Prostate gland (tissue), 2 donors: ENCODE measurements at places on chromosomes 4 and X.

- DNase-seq = no peak
Measured at GRCh38 chr4:125323654-125324053, 8.9 kb downstream of the FAT4 start.

GRCh38 chr4:118846979-118847378, 11.1 kb upstream of the SEC24D start:
- no peak for DNase-seq

DNA sequence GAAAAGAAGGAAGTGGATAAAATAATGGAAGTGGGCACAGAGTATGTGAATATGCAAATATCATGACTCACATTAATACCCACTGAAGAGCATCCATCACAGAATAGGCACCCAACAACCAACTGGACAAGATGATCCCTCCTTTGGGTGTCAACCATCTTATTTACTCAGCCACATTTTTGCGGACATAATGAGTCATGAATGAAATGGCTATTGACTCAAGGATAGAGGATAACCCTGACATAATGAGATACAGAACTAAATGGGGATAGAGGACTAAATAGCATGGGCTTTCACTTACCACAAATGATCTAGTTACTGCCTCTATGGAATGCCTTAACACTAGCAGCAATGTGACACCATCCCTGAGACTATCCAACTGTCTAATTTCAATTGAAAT, 224.7 kb downstream of the ANTXR2 start:
- no peak for DNase-seq

DNA sequence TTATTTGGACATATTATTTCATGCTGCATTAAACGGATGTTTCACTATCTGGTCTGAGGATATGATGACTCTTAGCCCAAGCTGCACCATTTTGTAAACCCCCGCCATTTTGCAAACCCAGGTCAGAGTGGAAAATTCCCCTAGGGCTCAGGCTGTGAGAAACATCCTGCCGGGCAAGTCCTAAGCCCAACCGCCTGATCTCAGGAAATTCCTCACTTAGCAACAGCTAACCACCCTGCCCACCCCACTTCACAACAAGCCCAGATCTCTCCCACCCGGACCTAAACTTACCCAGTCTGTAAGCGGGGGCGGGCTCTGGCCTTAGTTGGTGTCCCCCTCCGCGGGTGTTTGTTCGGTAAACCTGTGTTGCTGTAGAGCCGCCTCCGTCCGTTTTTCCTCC, 2747.1 kb downstream of the PCDH7 start:
- no peak for DNase-seq

DNA sequence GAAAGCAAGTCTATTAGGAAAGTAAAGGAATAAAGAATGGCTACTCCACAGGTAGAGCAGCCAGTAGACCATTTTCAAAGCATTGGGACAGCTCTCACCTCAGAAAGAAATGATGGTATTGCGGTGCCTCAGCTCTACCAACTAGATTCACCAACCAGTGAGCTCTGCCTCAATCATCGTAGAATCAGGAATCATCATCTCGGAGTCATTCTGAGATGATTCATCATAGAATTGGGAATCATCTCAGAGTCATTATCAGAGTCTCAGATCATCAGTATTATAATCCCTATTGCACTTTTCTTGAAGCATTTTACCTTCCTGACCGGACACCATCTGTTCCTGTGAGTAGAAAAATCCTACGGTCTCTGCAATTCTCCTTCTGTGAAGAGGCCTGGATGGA, 17.5 kb upstream of the SAT1 start:
- DNase-seq = no peak

DNA sequence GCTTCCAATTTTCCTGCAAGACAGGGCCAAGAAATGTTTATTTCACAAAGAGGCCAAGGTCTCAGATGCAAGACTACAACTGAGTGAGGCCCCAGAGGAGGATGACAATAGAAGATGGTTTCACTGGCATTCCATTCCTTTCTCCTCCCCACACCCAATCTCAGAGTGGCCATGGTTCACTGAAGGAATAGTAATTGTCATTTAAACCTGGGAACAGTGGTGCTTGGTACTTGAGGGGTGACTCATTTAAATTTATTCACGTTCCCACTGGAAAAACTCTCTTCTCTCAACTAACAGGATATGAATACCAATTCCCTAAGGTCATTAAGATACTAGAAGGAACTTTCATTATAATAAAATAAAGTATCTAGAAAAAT, 35.3 kb upstream of the CXCL8 start:
- no peak for DNase-seq

DNA sequence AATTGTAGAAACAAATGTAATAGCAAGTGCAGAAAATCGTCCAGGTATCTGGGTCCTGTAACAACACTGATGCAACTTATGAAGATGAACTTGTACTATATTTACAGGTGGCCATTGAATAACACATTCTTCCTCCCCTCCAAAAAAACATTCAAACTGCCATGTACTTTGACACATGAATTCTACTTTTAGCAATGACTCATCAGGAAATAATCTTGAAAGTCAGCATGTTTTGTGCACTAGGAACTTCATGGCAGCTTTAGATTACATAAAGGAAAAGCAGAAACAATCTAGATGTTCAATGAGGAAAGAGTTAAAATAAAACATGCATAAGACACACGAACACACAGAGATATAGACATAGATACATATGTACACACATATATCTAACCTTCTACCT, 2.5 kb downstream of the PABPC1L2A start:
- DNase-seq = no peak

- DNase-seq = no peak
Measured at GRCh38 chr4:16860516-16860915, 37.9 kb downstream of the LDB2 start.

DNA sequence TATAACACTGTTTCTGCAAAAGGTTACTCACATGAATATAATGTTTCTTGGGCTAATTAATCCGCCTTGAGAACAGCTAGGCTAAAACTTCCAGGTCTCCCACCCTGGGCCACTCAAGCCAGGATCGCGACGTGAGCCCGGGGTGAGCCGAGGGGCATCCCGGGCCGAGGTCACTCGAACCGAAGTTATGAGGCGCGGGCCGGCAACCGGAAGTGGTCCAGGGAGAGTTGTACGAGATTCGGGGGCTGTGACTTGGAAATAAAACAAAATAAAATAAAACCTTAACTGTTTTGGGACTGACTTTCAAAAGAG, 317 bp downstream of the CMC4 start:
- no peak for DNase-seq

GRCh38 chrX:153883163-153883843, 2.7 kb downstream of the L1CAM start:
- no peak for DNase-seq

DNA sequence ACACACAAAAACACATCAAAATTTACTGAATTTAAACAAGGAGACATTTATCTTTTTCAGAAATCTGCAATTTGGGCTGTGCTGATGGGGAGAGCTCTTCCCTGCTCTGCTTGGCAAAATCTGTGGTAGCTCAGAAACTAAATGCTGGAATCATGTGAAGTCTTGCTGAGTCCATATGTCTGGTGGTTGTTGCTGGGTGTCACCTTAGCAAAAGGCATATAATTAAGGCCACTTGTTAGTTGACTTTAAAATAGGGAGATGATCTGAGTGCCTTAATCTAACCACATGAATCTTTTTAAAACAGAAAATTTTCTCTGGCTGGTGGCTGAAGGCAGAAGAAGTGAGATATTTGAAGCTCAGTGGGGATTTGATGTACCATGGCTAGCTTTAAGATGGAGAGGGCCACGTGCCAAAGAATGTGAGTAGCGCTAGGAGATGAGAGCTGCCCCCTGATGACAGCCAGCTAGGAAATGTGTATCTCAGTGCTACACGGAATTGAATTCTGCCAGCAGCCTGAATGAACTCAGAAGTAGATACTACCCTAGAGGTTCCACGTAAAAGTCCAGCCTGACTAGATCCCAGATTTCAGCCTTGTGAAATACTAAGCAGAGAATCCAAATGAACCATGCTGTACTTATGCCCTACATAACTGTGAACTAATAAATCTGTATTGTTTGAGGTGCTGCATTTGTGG, 7.6 kb upstream of the GUF1 start:
- DNase-seq = no peak

- DNase-seq = no peak
Measured at GRCh38 chrX:109966246-109966645, 36.7 kb upstream of the TMEM164 start.

GRCh38 chrX:132677233-132677716, 188.4 kb upstream of the MBNL3 start:
- no peak for DNase-seq

DNA sequence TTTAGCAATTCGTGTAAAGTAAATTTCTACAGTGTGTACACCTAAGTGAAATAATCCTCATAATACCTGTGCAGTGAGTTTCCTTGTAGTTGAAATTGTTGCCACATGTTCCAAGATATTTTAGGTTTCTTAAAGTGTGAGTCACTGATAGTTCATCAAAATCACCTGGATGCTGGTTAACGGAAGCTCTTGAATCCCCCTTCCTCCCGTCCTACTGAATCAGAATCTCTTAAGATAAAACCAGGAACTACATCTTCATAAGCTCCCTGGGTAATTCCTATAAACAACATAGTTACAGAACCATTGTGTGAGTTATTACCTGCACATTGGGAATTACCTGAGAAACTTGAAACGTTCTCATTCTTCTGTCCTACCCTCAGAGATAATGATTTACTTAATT, 197.4 kb upstream of the HS3ST1 start:
- no peak for DNase-seq

DNA sequence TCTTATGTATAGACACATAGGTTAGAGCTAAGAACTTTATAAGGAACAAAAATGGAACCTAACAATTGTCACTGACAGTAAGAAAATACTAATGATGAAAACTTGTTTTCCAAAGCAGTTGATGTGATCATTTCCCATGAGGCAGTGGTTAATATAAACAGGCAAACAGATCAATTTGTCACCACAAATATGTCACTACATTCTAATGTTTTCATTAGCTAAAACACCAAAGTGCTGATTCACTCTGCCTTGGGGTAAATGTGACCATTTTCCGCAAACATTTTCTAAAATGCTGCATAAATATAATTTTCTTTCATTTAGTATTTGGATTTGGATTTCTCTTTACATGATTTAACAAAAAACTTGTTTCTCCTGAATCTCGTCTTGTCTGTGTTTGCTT, 408.9 kb upstream of the CTSO start:
- no peak for DNase-seq

- peak; percentile 12 for DNase-seq
Measured at GRCh38 chrX:12894074-12895030, 12.1 kb upstream of the TLR8 start.

GRCh38 chrX:18946611-18947010, 37.3 kb downstream of the PHKA2 start:
- DNase-seq = no peak
